ENCODE measurements at places on chromosomes 5 and 9.

- DNase-seq, result no peak
Measured at GRCh38 chr5:97480313-97480712, 297.3 kb upstream of the RIOK2 start.

DNA sequence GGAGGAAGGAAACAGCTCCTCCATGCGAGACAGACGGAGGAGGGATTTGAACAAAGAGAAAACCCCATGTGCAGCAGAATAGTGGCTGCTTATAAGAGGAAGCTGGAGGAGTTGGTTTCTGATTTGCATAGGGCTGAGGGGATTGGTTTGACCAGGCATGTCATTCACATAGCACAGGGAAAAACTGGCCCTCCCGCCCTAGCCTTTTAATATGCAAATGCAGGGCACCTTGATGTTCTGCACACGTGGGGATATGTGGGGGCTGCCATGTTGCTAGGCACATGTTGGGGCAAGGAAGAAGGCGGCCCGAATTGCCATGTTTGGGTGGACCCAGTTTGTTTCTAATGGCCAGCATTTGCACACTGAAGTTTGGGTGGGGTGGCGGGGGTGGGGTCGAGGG is 42.2 kb downstream of the OSMR start:
- no peak for DNase-seq

DNA sequence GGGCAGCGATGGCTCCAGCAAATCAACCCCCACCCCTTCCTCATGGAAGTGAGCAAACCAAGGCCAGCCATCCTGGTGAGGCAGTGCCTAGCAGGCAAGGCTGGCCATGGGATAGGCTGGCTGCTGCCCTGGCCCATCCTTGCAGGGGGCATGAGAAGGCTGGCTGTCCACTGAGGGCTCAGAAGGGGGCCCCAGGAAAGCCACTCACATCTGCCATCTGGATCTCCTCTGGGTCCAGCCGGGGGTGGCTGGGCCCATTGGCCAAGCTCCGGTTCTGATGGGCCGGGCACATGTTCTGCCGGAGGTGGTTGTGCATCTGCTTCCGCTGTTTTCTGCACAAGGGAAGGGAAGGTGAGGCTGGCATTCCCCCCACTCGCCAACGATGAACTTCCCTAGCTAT is 57.1 kb downstream of the PSD2 start:
- DNase-seq, result no peak

DNA sequence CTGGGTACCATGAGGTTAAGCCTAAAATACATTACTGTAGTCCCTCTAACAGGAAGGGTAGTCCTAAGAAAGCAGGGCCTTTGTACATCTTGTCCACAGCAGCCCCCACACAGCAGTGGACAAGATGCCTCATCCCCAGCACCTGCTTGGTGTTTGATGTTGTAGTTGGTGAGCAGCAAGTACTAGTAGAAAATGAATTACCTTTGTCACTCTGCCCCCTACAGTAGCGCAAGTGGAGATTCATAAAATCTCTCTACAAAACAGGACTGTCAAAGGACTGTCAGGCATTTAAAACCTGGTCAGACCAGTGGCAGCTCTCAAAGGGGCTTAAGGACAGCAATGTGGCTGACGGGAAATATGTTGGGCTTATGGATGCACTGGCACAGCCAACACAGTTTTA is 122.5 kb downstream of the TMEM174 start:
- no peak for DNase-seq

DNA sequence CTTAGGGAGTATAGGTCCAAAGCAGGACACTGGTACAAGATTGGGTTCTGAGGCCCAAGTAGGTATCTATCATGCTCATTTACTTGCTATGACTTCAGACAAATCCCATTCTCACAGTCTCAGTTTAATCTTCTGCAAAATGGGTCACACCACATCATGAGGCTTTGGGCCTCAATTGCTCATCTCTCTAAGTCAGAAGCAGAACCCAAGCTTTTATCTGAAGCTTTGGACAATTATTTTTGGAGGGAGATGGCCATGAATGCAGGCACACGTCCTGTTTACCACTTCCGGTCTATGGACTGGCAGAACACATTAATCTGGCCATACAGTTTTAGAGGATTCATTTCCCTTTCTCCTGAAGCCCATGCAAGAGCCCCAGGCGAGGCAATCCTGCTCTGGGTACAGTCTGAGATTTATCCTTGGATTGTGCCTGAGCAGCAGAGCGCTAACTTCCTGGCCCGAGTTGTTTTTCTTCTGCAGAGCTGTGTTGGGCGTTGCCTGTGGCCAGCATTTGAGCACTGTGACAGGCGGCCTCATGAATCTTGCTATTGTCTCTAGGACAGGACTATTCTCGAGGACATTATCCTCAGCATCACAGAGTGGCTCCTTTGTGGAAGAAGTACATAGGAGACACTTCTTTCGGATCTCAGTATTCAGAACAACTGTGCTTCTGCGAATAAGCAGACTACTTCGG is 16.1 kb downstream of the SLC22A4 start:
- DNase-seq, result no peak

- DNase-seq, result no peak
Measured at GRCh38 chr9:77218612-77219011, 41.3 kb downstream of the VPS13A start.

- DNase-seq, result no peak
Measured at GRCh38 chr9:136996361-136997292, at the start of gene CLIC3. Gene CLIC3, minus strand, starts transcription at chr9:136996568. Its CDS starts 25 bp downstream, at chr9:136996543.

- DNase-seq, result peak; percentile 16
Measured at GRCh38 chr5:53253421-53253871, 143.9 kb upstream of the MOCS2 start.

Measured in NCI-H2029 (cell line).